ENCODE measurements at places on chromosomes 12 and 14.

- DNase-seq = no peak
Measured at GRCh38 chr12:57929092-57929830, 12.1 kb upstream of the ATP23 start.

DNA sequence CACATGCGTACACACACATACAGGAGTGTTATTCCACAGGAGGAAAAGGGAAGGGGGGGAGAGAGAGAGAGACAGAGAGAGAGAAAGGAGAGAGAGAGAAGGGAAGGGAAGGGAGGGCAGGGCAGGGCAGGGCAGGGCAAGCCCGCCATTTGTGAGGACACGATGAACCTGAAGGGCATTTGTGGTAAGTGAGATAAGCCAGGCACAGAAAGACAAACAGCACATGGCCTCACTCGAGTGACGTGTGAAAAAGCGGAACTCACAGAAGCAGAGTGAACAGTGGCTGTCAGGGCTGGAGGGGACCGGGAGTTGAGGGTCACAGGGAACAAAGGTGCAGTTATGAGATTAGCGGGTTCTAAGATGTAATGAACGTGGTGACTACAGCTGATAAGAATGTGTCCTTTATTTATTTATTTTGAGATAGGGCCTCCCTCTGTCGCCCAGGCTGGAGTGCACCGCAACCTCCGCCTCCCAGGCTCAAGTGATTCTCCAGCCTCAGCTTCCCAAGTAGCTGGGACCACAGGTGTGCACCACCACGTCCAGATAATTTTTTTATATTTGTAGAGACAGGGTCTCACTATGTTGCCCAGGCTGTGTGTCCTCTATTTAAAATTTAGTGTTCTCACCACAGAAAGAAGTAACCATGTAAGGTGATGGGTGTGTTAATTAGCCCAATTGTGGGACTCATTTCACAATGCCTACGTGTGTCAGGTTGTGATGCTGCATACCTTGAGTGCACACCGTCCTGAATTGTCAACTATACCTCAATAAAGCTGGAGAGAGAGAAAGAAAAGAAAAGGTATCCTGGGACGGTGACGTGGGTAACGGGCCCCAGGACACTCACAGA lies 18.7 kb upstream of the FBRSL1 start:
- DNase-seq = no peak

- DNase-seq = no peak
Measured at GRCh38 chr14:95696741-95697140, 10.5 kb downstream of the TCL1B start.

DNA sequence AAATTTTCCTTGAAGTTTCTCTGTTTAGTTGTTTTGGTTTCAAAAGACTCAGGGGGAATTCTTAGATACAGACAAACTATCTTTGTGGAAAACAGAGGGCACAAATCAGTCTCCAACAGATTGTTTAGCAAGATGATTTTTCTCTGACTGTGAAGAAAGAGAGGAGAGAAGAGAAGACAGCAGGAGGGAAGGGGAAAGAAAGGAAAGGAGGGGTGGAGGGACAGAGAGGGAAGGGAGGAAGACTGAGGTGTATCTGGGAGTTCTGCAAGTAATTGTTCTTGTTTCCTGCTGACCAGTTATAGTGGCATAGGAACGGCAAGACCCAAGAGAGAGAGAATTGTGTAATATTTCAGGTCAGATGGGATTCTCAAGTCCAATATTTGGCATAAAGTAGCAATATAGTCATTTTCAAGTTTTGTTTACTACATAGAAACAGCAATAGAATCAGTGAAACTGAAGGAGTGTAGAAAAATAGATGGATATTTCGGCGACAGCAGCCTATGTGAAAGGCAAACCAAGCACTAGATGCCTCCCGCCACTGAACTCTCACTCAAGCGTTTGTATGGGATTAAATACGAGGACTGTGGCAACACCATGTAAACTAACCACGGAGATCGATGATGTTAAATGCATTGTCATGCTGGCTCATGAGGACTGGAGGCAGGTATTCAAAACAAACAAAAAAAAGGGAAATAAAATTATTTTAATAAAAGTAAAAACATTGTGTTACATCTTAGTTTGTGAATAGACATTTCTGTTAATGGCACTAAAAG lies 342.5 kb downstream of the SLC16A7 start:
- no peak for DNase-seq
